ENCODE measurements at places on chromosomes 6 and 20.

DNA sequence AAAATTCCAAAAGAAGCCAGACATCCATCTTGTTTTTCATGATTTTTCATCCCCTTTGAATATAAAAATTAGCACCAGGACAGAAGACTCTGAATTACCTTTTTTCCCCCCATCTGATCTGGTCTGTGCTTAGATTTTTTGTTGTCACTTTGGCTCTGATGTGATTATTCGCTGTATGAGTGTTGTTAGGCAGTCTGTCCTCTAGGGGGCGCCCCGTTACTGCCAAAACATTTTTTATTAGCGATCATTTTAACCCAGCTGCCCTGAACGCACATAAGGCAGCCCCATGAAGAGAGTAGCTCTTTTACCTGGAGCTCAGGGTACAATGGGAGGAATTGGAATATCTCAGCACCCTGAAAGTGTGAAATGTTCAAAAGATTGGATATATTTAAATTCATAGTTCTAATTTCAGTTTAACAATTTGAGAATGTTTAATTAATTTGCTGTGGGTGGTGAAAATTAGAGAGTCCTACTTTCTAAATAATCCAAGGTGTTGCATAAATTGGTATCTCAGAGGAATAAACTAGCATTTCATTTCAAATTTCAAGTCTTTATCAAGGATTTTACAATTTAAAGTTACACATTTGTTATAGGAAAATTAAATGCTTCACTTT, 60.8 kb downstream of the PRPH2 start:
- peak; percentile 70 for DNase-seq

DNA sequence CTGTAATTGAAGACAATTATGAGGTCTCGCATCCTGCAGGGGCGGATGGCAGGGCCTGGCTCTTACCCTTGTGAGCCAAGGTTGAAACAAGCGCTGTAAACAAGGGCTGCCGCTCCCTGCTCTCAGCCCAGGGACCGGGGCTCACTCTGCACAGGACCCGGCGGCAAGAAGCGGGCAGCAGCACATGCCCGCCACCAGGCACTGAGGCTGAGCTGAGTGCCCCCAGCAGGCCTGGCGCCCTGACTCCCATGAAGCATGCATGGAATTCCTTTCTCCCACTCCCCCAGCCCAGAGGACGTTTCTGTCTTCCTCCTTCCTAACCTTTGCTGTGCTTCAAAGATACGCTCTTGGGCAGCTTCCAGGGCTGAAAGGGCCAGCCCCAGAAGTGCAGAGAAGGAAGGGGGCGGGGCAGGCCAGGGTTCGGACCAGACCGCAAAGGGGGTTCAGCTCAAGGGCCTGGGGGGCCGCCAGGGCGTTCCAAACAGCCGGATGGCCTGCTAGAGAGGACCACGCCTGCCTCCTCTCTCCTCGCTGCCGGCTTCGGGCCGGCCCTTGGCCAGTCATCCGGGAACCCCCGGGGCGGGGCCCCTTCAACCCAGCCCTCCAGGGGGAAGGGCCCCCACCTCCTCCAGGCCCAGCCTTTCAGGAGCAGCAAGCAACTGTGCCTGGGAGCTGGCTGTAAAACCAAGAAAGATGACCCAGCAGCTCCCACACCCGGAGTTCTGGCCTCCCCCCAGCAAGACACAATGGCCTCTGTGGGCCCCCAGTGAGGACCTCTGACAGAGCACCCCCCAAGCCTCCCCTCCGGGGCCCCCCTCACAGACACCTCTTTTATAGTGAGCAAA, 109.9 kb downstream of the NOL4L start:
- peak; percentile 92 for DNase-seq

DNA sequence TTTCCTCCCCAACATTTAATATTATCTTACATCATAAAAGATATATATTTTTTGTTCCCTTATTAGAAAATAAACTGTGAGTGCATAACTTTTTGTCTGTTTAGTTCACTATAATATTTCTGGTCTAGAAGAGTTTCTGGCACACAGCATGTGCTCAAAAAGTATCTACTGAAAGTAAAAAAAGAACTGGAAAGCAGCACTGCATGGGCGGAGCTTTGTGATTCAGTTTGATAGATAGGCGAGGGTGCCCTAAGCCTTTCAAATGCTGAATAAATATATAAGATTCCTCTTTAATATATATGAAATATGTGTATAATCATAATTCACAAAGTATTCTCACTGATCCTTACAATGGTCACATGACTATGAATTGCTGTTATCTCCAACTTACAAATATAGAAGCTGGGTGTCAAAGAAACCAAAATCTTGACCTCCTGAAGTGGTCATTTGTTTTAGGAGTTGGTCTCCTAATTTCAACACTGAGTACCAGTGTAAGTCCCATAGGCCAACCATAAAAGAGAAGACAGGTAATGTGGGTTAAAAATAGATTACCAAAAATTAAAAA, 50.8 kb downstream of the OR2B2 start:
- DNase-seq = no peak

DNA sequence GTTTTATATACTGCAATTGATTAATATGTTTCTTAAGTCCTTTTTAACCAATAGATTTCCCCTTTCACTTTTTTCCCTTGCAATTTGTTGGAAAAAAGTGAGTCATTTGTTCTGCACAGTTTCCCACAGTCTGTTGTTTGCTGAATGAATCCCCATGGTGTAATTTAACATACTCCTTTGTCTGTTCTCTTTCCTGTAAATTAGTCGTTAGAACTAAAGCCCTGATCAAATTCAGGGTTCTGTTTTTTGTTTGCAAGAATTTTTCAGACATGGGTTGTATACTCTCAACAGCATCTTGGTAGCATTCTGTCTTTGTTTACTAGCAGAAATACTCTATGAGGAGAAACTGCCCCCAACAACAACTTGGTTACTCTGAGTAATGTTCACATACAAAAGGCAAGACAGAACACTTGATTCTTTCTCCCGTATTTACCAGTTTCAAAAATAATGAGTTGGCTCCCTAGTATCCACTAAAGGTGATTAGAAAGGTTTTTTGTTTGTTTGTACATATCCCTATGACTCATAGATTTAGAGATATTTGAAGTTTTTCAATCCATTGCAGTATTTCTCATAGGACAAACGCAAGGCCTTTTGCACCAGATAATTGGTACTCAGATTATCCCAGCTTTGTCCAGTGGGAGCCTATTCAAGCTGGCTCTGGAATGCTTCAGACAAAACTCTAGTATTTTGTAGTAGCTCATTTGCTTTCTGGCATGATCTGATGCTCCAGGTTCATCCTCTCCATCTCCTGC, 16.5 kb downstream of the BLOC1S5 start:
- peak; percentile 43 for DNase-seq

DNA sequence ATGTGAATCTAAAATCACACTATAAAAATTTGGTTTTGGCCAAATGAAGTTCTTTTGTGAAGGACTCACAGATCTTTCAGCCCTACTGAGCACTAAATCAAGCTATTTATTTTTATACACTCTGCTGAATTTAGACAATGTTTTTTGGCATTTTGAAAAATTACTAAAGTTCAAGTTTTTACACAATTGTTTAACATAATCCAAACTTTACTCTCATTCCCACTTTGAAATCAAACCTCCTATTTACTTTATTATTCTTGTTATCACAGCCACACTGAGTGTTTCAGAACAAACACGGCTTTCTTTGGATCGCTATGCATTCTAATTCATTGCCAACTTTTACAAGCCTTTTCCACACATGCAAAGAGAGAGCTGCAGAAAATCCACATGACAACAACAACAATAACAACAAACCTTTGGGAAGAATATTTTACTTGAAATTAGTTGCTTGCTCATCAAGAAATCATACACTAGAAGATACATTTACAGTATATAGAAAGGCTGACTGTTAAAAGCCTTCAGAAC, 49.1 kb upstream of the TMEM30A start:
- no peak for DNase-seq

DNA sequence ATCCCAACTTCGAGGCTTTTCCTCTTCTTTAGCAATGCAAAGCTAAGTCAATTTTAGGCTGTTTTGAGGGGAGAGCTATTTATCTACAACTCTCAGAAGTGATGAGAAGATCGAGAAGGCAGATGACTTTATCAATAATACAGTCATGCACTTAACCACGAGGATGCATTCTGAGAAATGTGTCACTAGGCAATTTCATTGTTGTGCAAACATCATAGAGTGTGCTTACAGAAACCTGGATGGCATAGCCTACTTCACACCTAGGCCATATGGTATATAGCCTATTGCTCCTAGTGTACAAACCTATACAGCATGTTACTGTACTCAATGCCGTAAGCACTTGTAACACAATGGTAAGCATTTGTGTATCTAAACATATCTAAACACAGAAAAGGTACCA, 66.6 kb downstream of the PRND start:
- DNase-seq = no peak

DNA sequence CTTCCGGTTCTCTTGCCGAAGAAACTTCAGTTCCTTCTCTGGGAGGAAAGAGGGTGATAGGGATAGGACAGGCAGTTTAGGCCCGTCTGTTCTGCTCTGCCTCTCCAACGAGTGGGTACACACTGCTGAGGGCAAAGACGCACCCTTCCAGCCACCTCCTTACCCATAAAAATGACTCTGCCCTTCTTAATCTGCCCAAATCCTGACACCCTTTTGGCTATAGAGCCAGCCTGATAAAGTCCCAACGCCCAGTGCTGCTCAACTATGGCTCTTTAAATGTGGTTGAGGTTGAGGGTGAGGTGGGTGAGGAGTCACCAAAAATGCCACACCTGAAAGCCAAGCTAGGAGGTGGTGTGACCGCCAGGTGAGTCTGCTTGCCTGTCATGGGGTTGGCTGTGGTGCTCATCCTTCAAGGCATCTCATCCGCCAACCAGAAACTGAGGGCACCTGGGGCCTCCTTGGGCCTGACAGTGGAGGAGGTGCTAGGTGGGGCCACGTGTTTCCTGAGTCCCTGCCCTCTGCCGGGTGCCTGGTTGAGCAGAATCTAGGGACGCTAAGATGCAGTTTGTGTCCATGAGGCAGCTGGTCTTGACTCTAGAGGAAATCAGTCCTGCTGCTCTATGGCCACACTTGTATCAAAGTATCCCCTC, 16.3 kb downstream of the CCDC167 start:
- no peak for DNase-seq

- DNase-seq = no peak
Observed at GRCh38 chr6:89260310-89260709, 43.2 kb upstream of the GABRR1 start.

DNA sequence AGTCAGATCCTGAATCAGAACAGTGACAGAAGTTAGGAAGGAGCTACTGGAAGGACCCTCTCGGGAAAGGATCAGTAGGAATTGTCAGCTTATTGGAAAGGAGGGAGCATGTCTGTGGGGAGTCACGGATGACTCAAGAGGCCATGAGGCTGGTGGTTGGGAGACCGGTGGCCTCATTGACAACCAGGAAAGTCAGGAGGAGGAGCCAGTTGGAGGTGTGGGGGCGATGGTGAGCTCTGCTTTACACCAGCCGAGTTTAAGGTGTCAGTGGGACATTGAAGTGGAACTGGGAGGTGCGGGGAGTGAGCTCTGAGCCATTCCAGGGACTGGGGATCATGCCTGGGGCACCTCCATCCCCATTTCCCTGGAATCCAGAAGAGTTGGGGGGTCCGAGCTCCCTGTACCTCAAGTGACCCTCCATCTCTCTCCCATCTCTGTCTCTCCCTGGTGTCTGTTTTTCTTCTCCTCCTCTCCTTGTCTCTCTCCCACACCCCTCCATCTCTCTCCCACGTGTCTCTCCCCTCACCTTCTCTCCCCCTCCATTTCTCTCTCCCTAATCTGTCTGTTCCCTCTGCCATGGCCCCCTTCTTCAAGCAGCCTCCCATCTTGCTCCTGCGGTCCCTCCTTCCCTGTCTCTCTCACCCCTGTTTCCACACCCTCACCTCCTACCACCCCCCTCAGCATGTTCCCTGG, 14.3 kb upstream of the ZBTB9 start:
- DNase-seq = no peak

DNA sequence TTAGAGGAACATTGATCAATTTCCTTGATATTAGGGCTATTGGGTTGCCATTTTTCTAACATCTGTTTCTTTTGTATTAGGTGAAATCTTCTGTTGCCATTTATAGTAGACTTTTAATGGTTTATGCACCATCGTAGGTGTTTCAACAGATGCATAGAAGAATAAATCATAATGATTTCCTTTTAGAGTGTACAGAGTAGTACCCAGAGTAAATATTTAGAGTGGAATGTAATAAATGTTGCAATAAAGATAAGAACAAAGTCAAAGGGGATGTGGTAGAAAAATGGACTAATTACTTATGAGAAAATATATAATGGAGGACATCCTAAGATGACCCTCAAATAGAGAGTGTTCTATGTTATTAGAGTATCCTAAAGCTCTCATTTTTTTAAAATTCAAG, 643.0 kb upstream of the CITED2 start:
- DNase-seq = no peak

- peak; percentile 17 for DNase-seq
Observed at GRCh38 chr20:56788671-56789610, 159.8 kb downstream of the TFAP2C start.

DNA sequence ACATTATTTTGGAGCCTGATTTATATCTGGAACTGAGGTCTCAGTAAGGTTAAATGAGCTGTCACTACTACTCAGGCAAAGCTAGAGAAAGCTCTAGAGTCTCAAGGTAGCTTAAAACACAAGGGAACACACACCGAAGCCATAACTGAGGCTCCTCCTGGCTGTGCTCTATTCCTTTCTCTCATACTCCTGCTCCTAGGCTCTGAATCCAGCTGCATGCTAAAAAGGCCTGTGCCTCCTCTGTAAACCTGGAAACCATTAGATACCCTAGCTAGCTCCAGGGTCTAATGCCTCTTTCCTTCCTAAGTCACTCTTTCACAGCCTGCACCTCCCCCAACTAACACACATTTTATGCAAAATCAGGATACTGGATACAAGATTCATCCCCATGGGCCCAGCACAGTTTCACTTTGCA, 17.1 kb downstream of the RIPOR2 start:
- DNase-seq = no peak

GRCh38 chr20:17969278-17969883, 563 bp downstream of the MGME1 start:
- DNase-seq = peak; percentile 39

DNA sequence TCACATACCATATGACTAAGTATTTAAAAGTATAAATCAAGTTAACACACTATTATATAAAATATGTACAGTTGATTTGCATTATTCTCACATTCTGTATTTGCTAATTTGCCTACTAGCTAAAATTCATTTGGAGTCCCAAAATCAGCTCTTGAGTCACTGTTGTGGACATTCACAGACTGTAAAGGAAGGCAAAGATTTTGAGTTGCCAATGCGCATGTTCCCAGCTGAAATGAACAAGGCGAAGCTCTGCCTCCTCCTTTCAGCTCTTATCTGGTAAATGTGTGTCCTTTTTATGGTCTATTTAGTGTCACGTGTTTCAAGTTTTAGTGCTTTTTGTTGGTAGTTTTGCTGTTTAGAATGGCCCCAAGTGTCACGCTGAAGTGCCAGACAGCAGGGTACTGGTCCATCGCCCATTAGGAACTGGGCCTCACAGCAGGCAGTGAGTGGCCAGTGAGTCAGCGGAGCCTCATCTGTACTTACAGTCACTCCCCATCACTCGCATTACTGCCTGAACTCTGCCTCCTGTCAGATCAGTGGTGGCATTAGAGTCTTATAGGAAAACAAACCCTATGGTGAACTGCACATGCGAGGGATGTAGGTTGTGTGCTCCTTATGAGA, 87.2 kb upstream of the ADTRP start:
- peak; percentile 80 for DNase-seq
